Naive thymus-derived CD4-positive, alpha-beta T cell (primary cell): ENCODE measurements at places on chromosomes 12 and 14.

DNA sequence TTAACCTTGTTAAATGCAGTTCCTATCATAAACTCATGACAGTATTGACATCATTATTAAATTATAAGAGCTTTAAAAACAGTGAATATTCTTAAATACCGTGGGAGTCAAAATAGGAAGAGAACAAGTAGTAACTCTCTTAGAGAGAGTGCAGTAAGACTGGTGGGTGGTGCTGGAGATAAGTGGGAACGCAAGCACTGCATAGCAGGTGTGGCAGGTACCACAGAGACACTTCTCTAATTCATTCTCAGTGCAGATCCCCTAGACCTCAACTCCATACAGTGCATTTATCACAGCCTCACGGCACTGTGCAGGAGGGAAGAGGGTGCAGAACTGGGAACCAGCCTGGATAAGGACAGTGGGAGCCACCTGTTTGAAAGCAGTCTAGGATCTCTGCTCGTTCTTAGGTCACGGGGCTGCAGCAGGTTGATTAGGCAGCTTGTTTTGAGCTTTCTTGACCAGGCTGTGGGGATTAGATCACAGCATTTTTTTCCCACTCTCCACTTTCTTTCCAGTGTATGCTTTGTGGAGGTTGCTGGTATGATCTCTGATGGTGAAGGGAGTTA lies 165.6 kb downstream of the PRKCH start:
- H3K27ac ChIP-seq, result no peak overlapping the region
- peaks cover 8% of the 10 kb centered on the region for H3K4me1 ChIP-seq
- no peak for DNase-seq
- no peaks in the 10 kb centered on the region for H3K27me3 ChIP-seq
- no peak overlapping the region for H3K4me3 ChIP-seq
- peaks cover 23% of the 10 kb centered on the region for H3K36me3 ChIP-seq

DNA sequence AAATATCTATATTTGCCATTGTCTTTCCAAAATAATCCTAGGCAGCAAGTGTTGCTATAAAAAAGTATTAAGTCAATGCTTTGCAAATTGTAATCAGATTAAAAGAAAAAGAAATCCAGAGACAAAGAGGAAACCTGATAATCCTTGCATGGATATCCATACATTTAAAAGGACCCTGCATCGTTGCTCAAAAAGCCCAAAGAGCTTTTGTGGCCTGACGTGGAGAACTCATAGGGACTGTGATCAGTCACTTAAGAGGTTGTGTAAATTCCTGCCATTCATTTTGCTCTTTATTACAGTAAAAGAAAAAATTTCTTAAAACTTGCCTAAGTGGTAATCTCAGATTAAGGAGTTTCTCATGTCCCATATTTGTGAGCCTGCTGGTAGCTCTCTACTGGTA lies 392.6 kb downstream of the C12orf75 start:
- no peaks in the 10 kb centered on the region for H3K36me3 ChIP-seq
- no peak for DNase-seq
- no peaks in the 10 kb centered on the region for H3K27me3 ChIP-seq
- H3K27ac ChIP-seq, result no peak overlapping the region
- no peak overlapping the region for H3K4me3 ChIP-seq

DNA sequence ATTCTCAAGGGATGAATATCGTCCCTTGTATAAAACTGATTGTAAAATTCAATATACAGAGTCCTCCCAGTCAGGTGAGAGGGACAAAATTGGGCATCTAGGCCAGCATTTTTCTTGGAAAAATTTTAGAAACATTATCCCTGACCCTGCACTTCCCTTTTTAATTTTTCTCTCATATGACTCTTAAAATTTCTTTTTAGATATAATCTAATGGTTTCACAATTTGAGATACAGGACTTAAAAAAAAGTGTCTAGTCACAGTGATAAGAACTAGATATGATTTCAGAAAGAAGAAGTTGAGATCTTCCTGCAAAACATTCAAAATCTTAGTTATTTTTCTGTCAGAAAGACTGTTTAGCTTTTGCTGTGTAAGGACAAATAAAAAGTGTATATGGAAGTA lies 270.8 kb upstream of the PPFIA2 start:
- no peak overlapping the region for H3K4me3 ChIP-seq
- no peaks in the 10 kb centered on the region for H3K36me3 ChIP-seq
- no peaks in the 10 kb centered on the region for H3K27me3 ChIP-seq

DNA sequence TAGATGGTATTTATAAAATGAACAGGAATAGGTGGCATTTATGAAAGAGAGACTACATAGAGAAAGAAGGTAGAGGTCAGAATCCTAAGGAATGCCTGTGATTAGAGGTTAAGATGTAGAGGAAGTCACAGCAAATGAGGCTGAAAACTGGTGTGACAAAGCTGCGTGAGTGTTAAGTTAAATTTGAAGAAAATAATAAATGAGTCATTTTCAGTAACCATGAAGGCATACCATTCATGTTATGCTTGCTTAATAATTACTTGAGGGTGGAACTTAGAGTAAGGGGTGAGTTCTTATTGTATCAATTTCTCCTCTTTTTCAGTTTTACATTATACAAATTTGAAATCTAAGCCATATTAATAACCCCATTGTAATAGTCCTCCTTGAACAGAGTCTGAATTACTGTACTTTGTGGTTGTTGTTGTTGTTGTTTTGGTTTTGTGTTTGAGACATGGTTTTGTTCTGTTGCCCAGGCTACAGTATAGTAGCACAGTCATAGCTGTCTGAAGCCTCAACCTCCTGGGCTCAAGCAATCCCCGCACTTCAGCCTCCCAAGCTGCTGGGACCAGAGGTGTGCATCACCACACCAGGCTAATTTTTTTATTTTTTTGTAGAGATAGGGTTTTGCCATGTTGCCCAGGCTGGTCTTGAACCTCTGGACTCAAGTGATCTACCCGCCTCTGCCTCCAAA lies 761.5 kb downstream of the GALC start:
- H3K27ac ChIP-seq, result no peak overlapping the region
- H3K4me1 ChIP-seq, result no peaks in the 10 kb centered on the region
- H3K4me3 ChIP-seq, result no peak overlapping the region
- no peak for DNase-seq
- no peaks in the 10 kb centered on the region for H3K27me3 ChIP-seq

GRCh38 chr12:49567302-49567610 lies 686 bp downstream of the MCRS1 start:
- H3K4me3 ChIP-seq, result peak overlapping the region; percentile 81
- no peak for DNase-seq
- H3K4me1 ChIP-seq, result peaks cover 42% of the 10 kb centered on the region
- peaks cover 24% of the 10 kb centered on the region for H3K36me3 ChIP-seq
- H3K27ac ChIP-seq, result peak overlapping the region; percentile 91
- no peaks in the 10 kb centered on the region for H3K27me3 ChIP-seq

DNA sequence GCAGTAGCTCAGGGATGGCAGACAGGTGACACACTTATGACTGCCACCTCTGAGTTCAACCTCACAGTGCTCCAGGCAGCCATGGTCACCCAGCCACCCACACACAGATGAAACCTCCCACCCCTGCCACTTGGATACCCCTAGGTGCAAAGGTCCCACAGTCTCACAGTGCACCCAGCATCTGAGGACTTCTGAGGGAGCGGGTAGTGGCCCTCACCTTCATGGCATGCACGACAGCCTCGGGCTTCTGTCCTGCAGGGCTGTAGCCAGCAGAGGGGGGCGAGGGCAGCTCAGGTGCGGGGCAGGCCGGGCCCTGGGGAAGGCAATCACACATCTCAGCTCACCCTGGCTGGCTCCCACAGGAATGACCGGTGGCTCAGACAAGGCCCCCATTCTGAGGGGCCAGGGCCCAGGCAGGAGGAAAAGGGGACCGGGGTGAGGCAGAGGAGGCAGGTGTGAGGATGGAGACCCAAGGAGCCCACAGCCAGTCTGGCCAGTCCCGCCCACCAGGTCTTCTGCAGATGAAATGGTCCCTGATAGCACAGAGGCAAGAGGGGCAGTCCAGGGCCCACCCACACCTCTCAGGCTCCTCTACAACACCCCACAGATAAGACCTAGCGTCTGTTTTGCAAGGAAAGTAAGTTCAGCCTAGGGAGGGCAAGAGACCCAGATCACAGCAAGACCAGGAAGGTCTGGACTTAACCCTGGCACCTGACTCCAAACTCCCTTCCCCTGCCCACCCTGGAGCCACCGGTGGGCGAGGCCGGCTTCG lies 35.8 kb downstream of the CCNK start:
- H3K4me1 ChIP-seq, result no peaks in the 10 kb centered on the region
- DNase-seq, result no peak
- H3K36me3 ChIP-seq, result no peaks in the 10 kb centered on the region
- no peak overlapping the region for H3K4me3 ChIP-seq
- H3K27me3 ChIP-seq, result no peaks in the 10 kb centered on the region

DNA sequence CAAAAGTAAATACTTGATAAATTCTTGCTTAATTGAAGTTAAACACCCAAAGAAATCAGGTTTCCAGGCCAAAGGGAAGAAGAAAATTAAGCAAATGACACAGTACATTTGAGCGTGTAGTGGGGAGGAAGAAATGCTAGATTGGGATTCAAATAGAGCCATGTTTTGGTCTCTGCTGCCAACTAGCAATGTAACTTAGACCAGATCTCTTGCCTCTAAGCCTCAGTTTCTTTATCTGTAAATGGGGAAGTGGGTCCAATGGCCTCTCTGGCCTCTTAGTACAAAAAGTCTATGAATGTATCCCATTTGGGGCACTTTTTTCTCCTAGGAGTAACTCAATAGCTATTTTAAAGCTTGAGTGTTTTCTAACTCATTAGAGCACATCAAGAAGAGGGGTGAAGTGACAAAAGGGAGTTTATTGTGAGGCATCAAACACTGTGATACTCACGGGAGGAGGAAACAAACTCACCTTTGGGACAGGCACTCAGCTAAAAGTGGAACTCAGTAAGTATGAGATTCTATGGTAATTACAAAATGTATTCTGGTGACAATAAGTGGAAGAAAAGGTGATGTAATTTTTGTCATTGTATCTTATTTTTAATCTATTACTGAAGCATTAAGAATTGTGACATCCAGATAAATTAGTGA lies 55.8 kb downstream of the DAD1 start:
- peaks cover 10% of the 10 kb centered on the region for H3K36me3 ChIP-seq
- H3K27me3 ChIP-seq, result no peaks in the 10 kb centered on the region
- H3K4me3 ChIP-seq, result peak overlapping the region; percentile 44
- no peak for DNase-seq
- peaks cover 84% of the 10 kb centered on the region for H3K4me1 ChIP-seq

GRCh38 chr14:96285667-96286066 lies 29.7 kb downstream of the BDKRB1 start:
- H3K27ac ChIP-seq, result no peak overlapping the region
- H3K4me3 ChIP-seq, result no peak overlapping the region
- peaks cover 4% of the 10 kb centered on the region for H3K36me3 ChIP-seq
- no peaks in the 10 kb centered on the region for H3K4me1 ChIP-seq

DNA sequence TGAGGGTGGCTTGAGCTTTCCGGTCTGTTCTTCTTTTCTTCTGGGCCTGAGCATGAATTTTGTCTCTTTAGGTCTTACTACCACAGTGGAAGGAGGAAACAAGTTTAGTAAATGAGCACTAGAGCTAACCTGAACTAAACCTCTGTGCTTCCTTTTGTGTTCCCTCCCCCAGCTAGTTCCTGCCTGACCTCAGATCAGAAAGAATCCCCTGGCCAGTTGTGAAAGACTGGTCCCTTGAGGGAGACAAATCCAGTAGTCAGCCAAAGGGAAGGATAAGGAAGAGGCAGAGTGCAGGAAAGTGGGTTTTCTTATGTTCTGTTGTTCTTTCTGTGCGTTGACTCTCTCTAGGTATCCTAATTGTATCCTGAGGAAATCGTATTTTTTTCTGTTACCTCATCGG lies 17.5 kb downstream of the ZNF664 start:
- H3K4me1 ChIP-seq, result no peaks in the 10 kb centered on the region
- H3K27ac ChIP-seq, result no peak overlapping the region
- H3K4me3 ChIP-seq, result no peak overlapping the region
- H3K36me3 ChIP-seq, result peaks cover 40% of the 10 kb centered on the region
- no peaks in the 10 kb centered on the region for H3K27me3 ChIP-seq

- H3K36me3 ChIP-seq, result no peaks in the 10 kb centered on the region
- no peak overlapping the region for H3K27ac ChIP-seq
- no peaks in the 10 kb centered on the region for H3K4me1 ChIP-seq
These were observed 44.7 kb downstream of the CPM start for GRCh38 chr12:68888243-68888642.

GRCh38 chr12:31589904-31590641 lies 863 bp downstream of the DENND5B start:
- peak overlapping the region; percentile 8 for H3K4me3 ChIP-seq
- H3K27me3 ChIP-seq, result no peaks in the 10 kb centered on the region
- no peak overlapping the region for H3K27ac ChIP-seq
- no peak for DNase-seq
- H3K4me1 ChIP-seq, result no peaks in the 10 kb centered on the region

DNA sequence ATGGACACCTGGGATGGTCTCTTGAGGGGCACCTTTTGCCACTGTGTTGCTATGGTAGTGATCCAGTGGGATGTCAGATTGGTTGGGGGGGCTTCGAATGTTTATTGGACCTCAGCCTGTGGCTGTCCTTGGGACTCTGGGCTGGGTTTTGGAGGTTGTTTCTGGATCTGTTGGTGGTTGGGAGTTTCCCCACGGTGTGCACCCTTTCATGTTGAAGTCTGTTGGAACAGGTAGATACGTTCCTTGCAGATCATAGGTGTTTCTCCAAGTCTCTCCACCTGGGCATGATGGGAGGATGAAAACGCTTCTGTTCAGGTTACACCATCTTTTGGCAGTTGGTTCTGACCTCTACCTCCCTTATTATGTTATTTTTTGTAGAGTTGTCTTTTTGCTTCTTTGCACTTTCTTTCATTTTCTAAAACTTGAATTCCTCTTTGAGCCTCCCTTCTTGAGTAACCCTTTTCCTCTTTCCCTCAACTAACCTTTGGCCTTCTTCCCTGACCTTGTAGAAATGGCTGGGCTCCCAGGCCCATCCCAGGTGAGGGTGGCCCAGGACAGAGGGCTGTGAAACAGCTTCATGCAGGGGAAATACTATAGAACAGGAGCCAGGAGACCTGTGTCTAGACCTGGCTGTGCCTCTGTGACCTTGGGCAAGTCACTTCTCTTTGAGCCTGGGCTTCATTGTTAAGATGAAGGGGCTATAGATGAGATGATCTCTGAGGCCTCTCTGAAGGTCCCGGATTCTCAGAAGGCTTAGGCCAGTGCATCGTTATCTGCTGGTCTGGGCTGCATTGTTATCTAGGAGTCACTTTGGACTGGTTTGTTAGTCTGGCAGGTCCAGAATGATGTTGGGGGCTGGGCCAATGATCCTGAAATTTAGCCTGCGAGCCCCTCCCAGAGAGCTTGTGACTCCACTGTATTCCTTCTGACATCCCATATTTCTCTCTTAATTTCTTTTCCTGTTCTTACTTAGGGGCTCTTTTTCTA lies 2.0 kb downstream of the ATN1 start:
- DNase-seq, result no peak
- peak overlapping the region; percentile 86 for H3K27ac ChIP-seq
- H3K4me1 ChIP-seq, result peaks cover 12% of the 10 kb centered on the region
- H3K4me3 ChIP-seq, result peak overlapping the region; percentile 60
- no peaks in the 10 kb centered on the region for H3K27me3 ChIP-seq

- no peak for DNase-seq
- no peaks in the 10 kb centered on the region for H3K4me1 ChIP-seq
- H3K27me3 ChIP-seq, result no peaks in the 10 kb centered on the region
- no peaks in the 10 kb centered on the region for H3K36me3 ChIP-seq
These were observed 23.7 kb downstream of the LGMN start for GRCh38 chr14:92724516-92725340.

GRCh38 chr12:114400361-114400811 lies 5.6 kb downstream of the TBX5 start:
- no peaks in the 10 kb centered on the region for H3K36me3 ChIP-seq
- no peak overlapping the region for H3K4me3 ChIP-seq
- H3K27me3 ChIP-seq, result peaks cover 7% of the 10 kb centered on the region

- no peak overlapping the region for H3K4me3 ChIP-seq
- no peaks in the 10 kb centered on the region for H3K36me3 ChIP-seq
- H3K27me3 ChIP-seq, result no peaks in the 10 kb centered on the region
- no peak overlapping the region for H3K27ac ChIP-seq
- peaks cover 9% of the 10 kb centered on the region for H3K4me1 ChIP-seq
- no peak for DNase-seq
These were observed 187.8 kb upstream of the AMIGO2 start for GRCh38 chr12:47267571-47267970.
